ENCODE measurements at places on chromosomes 6 and 20.

- no peak for DNase-seq
Observed at GRCh38 chr6:30886897-30887255, 2.6 kb downstream of the DDR1 start.

GRCh38 chr6:164825386-164825785, 484.0 kb downstream of the C6orf118 start:
- no peak for DNase-seq

GRCh38 chr6:39053016-39053624, 4.5 kb downstream of the GLP1R start:
- DNase-seq, result no peak

DNA sequence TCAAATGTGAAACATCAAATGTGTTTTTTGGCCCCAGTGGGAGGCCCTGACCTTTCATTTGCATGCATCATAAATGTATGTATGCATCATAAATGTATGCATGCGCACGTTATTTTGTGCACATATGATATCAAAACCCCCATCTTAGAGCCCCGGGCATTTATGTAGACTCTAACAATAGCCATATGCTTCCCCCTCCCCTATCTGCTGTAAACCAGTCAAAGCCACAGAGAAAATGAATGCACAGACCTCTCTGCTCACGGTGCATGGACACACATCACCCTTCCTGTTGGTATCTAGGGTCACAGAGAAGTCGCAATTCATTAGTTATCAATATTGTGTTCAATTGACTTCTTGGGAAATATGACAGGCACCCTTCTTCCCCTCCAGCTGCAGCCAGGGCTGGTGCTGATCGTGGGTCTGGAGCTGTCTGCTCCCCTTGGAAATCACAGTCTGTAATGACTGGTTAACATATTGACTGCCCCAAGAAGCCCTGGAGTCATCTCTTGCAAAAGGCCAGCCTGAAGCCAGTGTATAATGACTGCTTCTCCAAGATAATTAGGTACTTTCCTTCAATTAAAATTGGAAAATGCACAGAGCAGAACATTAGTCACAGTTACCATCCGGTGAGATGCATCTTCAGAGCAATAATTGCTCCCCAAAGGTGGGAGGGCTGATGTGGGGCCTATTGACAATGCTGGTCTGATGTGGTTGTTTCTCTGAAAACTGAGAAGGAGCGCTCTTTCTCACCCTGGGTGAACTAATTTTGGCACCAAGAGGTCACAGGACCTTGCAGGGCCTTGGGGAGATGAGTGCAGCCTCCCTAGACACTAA, 532.2 kb downstream of the CDH26 start:
- no peak for DNase-seq

- DNase-seq, result no peak
Observed at GRCh38 chr6:106103728-106104109, 17.6 kb downstream of the PRDM1 start.

- DNase-seq, result no peak
Observed at GRCh38 chr6:138885156-138885819, 89.4 kb downstream of the ECT2L start.

DNA sequence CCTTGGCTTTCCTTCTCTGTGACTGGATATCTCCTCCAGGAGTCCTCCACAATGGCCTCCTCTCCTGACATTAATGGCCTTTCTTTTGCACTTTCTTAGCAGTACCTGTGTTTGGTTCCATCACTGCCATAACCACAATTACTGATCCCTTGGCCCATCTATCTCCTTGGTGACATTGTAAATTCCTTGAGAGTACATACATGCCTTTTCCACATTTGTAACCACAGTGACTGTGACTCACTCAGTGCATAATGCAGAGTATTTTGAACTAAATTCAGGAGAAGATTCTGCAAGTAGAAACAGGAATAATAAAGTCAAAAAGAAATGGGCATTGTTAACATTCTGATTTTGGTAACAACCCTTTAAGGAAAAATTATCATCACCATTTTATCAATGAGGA, 197.2 kb upstream of the SOX4 start:
- DNase-seq, result no peak

DNA sequence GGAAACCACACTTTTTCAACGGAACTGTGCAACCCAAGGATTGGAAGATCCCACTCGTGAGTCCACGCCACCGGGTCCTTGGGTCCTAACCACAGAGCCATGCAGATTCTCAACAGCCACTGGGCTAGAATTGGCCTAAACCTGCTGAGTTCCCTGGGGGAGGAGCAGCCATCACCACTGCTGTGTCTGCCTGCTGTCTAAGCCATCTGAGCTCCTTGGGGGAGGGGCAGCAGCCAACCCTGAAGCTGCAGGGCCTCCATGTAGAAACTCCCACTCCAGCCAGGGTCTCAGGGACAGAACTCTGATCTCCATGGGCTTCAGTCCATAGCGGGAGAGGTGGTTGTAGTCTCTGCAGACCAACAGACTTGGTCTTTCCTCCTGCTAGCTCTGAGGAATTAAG, 154.6 kb upstream of the VGLL2 start:
- no peak for DNase-seq

DNA sequence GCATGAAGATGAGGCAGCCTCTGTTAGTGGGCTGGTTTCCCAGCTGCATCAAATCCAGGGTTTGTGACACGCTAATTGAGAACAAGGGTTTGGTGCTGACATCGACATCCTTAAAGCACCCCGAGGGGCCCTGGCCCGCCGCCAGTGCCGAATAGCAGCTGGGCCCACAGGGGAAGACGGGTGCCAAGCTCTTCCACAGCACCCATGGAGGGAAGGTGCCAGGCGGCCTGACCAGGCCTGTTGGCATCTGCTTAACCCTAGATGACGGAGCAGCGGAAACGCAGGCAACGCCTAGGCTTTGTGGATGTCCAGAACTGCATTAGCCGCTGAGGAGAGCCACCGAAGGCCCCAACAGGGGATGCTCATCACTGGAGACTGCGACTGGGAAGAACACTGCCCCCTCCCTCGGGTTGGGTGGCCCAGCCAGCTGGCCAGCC, 16.0 kb downstream of the UQCC2 start:
- no peak for DNase-seq

DNA sequence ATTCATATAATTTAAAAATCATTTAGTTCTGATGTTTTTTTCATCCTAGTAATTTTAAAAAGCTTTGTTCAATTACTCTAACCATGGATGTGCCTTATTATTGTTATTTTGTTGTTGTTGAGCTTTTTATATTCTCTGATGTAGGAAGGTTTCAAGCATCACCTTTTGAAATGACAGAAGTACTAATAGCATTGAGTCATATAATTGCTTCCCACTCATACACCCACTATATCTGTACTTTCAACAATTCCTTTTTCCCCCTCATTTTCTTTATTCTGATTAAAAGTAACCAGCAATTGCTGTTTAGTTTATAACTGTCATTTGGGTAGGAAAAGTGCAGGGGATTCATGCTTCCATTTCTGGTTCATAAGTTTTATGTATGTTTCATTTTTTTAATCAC, 38.6 kb downstream of the DNAH8 start:
- no peak for DNase-seq

DNA sequence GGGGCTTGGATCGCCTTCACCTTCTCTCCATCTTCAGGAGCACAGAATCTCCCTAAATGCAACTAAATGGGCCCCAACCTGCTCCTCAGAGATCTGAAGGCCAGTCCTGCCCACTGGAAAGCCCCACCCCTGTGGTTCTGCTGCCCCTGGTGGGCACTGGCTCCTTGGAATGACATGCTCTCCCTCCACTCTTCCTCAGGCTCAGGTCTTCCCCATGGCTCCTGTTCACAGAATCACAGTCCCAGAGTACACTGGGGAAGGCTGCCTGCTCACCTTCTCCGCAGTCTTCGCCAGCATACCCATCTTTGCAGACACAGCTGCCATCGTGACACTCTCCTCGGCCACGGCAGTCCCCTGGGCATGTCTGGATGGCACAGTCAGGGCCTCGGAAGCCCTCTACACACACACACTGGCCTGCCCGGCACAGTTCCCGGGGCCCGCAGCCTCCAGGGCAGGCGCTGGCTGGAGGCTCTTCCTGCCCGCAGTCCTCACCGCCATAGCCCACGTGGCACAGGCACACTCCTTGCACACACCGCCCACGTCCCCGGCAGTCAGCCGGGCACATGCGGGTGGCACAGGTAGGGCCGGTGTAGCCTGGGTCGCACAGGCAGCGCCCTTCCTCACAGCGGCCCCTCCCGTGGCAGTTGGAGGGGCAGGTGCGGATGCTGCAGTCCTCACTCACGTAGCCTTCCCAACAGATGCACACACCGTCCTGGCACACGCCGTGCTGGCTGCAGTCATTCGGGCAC, 13.6 kb downstream of the TNXB start:
- DNase-seq, result no peak

- no peak for DNase-seq
Observed at GRCh38 chr20:24633026-24633425, 163.6 kb downstream of the SYNDIG1 start.

GRCh38 chr6:118893064-118893806, 717 bp upstream of the ASF1A start:
- no peak for DNase-seq

DNA sequence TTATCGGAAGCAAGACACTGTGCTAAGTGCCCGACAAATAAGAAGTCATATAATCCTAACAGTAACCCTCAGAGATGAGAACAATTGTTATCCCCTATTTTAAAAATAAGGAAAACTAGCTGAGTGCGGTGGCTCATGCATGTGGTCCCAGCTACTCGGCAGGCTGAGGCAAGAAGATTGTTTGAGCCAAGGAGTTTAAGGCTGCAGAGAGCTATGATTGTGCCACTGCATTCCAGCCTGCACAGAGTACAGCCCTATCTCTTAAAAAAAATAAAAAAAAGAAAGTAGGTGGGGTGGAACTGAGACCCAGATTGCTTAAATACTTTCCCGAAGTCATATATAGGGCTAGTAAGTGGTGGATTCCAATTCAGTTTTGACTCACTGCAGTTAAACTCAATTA, 84.7 kb downstream of the UST start:
- no peak for DNase-seq

- DNase-seq, result no peak
Observed at GRCh38 chr6:69795469-69796072, 1.2 kb downstream of the LMBRD1 start.

GRCh38 chr20:53865901-53866793, 204.2 kb downstream of the BCAS1 start:
- no peak for DNase-seq

- no peak for DNase-seq
Observed at GRCh38 chr6:100023798-100024197, 29.8 kb upstream of the MCHR2 start.

- DNase-seq, result no peak
Observed at GRCh38 chr20:5918856-5919625, 31.3 kb downstream of the TRMT6 start.

- DNase-seq, result no peak
Observed at GRCh38 chr6:135121434-135121833, 59.7 kb upstream of the MYB start.

DNA sequence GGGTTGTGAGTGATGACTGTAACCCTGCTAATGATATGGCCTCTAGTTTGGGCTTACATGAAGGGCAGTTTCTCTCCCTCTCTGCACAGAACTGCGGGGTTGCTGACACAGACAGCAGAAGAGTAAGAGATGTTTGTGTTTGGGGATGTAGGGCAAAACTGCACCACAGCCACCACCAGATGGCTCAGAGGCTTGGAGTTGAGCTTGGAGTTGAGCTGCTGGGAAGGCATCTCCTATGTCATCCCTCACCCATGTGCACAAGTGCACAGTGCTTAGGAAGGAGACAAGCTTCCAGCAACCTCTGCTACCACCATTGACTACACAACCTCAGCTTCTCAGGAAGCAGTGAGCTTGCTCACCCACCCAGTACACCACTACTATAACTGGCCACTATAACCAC, 303.9 kb upstream of the DEFB112 start:
- DNase-seq, result no peak

GRCh38 chr6:82080767-82081166, 166.8 kb downstream of the IBTK start:
- no peak for DNase-seq

DNA sequence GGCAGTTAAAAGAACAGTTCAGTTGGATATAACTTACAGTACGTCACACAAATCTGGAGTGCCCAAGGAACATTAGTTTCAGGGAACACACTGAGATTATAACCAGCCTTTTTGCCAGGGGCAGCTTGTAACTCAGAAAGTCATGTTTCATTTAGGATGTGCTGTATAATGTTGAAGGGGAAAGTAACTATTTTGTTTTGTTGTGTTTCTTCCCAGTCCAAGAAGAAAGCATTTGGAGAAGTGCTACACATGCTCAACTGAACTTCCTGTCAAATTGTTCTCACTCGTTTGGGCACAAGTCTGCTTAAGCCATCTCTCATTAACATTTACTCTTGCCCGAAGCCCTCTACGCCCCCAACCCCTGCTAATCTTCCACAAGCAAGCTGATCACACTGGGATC, 157.9 kb downstream of the BTBD9 start:
- DNase-seq, result no peak

DNA sequence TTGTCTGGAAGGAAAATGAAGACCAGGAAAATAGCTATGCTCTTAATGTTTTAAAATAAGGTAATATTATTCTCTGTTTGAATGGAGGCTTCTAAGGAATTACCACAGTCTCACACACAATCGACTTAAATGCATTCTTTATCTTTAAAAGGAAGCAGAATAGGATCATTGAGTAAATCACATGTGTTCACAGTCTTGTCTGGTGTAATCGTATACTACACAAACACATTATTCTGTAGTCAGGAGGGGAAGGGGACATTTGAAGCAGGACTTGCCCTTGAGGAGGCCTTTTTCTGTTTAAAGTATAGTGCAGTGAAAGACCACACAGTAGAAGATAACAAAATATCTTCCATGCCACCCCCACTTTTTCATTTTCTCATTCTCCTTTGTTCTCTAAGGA, 20.6 kb upstream of the REV3L start:
- DNase-seq, result no peak

- no peak for DNase-seq
Observed at GRCh38 chr6:137722749-137723272, 144.2 kb upstream of the TNFAIP3 start.

All from stimulated activated naive CD8-positive, alpha-beta T cell treated with anti-CD3 and anti-CD28 coated beads, Interleukin-15, amount 100 ng/mL, for 72 hours (primary cell).